HFFc6 (cell line): ENCODE measurements at places on chromosomes 4 and X.
A peak's percentile ranks its signal among the peaks of the same experiment; 100 is the strongest.

DNA sequence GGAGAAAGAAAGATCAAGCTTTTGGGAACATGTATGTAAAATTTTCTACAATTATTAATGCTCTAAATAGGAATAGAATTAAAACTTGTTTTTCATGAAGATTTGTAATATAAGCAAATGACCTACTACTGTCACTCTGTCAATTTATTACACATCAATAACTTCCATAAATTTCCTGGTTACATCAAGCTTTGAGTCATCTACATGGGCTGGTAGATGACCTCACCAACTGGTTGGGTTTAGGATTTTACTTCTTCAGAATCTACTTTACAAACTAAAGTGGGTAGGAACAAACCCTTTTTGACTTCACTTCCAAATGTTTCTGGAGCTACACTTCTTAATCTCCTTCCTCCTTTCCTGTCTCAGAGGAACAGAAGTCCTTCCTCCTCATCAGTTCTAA is 12.0 kb upstream of the LRAT start:
- no peaks in the 10 kb centered on the region for H3K4me1 ChIP-seq
- no peaks in the 10 kb centered on the region for H3K36me3 ChIP-seq
- H3K27ac ChIP-seq: no peak overlapping the region
- no peak for DNase-seq
- H3K4me3 ChIP-seq: no peak overlapping the region
- no peaks in the 10 kb centered on the region for H3K27me3 ChIP-seq

DNA sequence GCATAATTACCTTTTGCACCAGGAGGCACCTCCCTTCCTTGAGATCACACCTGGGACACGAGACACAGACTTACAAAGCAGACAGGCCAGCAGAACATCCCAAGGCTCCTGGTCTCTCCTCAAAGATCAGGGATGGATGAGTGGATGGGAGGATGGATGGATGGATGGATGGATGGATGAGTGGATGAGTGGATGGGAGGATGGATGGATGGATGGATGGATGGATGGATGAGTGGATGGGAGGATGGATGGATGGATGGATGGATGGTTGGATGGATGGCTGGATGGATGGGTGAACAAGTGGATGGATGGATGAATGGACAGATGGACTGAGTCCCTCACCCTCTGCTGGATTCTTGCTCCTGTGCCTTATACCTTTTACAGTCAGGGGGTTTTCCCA is 364.0 kb downstream of the BCOR start:
- no peak overlapping the region for H3K4me3 ChIP-seq
- peaks cover 17% of the 10 kb centered on the region for H3K4me1 ChIP-seq
- peaks cover 3% of the 10 kb centered on the region; the same call in 1 of the 2 replicates for H3K27me3 ChIP-seq
- DNase-seq: no peak
- no peak overlapping the region for H3K27ac ChIP-seq
- no peaks in the 10 kb centered on the region for H3K36me3 ChIP-seq

- H3K36me3 ChIP-seq: peaks cover 14% of the 10 kb centered on the region; the same call in 1 of the 2 replicates
- H3K27me3 ChIP-seq: no peaks in the 10 kb centered on the region; the same call in 1 of the 2 replicates
- no peak for DNase-seq
- H3K4me3 ChIP-seq: no peak overlapping the region
- H3K27ac ChIP-seq: no peak overlapping the region
- peaks cover 39% of the 10 kb centered on the region; the same call in 1 of the 2 replicates for H3K4me1 ChIP-seq
These were observed 493.8 kb upstream of the PABPC4L start for GRCh38 chr4:134695433-134695832.

DNA sequence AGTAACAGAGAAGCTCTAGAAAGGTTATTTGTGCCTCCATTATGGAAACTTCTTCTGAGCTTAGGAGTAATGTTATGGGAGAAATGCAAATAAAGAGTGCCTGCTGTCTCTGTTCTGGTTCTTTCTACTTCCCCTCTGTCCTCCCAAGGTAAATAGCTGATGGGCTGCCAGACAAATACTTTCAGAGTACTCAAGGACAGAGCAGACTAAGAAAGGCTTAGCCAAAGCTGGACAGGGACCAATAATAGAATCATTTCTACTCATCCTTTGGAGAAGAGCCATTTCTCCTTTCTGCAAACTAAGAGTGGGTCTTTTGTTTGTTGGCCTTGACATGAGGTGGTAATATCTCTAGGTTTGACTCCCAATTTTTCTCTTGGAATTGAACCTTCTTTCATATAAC is 136.1 kb downstream of the MID1IP1 start:
- H3K27me3 ChIP-seq: no peaks in the 10 kb centered on the region
- H3K4me3 ChIP-seq: no peak overlapping the region
- H3K27ac ChIP-seq: no peak overlapping the region
- no peaks in the 10 kb centered on the region for H3K36me3 ChIP-seq

DNA sequence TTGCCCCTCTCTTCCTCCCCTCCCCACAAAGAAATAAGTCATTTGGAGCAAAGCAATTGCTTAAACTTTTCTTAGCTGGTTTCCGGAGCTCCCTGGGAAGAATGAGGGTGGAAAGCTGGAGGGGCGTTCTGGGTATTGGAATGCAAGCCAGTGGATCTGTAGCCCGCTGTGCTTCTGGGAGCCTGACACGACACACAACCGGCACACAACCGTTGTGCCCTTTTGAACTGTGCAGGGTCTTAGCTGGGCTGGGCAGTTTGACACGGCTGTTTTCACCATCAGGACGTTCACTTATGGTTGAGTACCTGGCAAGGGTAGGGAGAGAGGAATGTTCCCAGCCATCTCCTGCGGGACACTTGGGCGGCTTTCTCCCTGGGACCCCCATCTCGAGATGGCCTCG is 38.3 kb downstream of the SHROOM2 start:
- no peaks in the 10 kb centered on the region for H3K36me3 ChIP-seq
- H3K27ac ChIP-seq: no peak overlapping the region
- peaks cover 19% of the 10 kb centered on the region for H3K27me3 ChIP-seq

DNA sequence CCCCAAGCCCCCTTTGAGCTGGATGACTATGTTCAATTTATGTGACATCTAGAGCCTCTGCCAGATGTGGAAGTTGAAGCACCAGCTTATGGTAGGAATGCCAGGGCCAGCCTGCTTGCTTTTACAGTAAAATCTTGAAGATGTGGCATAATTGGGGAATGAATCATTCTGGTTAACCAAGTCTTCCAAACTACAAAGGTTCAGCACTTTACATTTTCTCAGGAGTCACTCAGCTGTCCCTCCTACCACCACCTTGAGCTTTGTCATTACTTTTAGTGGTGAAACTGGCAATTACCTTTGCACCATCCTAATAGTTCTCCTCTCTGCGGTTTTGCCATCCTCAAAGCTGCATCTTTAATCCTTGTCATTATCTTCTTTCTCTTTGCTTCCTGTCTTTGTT is 172.2 kb downstream of the HS6ST2 start:
- H3K4me3 ChIP-seq: no peak overlapping the region
- no peaks in the 10 kb centered on the region for H3K4me1 ChIP-seq
- H3K27me3 ChIP-seq: no peaks in the 10 kb centered on the region
- DNase-seq: no peak

GRCh38 chrX:26613956-26614355 is 398.0 kb downstream of the MAGEB5 start:
- no peaks in the 10 kb centered on the region; the same call in 1 of the 2 replicates for H3K36me3 ChIP-seq
- no peak overlapping the region for H3K27ac ChIP-seq
- no peaks in the 10 kb centered on the region for H3K4me1 ChIP-seq

DNA sequence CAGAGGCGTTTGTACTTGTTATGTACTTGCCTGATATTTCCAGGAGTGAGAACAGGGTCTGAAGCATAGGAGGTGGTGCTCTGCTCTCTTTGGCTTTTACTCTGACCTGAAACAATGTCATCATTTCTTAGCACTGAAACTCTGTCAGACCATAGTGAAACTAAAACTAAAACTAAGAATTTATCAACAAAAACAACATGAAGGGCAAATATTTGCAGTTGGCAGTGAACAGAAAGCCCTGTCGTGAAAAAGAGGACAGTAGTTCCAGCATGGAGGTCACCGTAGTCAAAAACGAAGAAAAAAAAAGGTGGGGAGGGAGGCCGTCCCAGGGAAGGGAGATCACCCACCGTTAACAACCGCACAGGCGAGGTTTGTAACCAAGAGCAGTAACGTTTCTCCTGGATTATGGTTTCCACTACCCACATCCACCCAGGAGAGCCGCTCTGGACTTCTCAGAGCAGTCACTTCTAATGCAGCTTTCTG is 97.5 kb downstream of the ANK2 start:
- H3K4me3 ChIP-seq: peak overlapping the region; percentile 66
- no peak overlapping the region for H3K27ac ChIP-seq
- DNase-seq: no peak
- H3K4me1 ChIP-seq: peaks cover 10% of the 10 kb centered on the region

GRCh38 chr4:8378101-8378724 is 62.3 kb downstream of the ACOX3 start:
- H3K4me1 ChIP-seq: no peaks in the 10 kb centered on the region
- H3K27me3 ChIP-seq: no peaks in the 10 kb centered on the region; the same call in 1 of the 2 replicates
- H3K36me3 ChIP-seq: 0 out of 2 replicates have a peak, but pooled peaks cover 3% of the 10 kb centered on the region
- H3K4me3 ChIP-seq: no peak overlapping the region

DNA sequence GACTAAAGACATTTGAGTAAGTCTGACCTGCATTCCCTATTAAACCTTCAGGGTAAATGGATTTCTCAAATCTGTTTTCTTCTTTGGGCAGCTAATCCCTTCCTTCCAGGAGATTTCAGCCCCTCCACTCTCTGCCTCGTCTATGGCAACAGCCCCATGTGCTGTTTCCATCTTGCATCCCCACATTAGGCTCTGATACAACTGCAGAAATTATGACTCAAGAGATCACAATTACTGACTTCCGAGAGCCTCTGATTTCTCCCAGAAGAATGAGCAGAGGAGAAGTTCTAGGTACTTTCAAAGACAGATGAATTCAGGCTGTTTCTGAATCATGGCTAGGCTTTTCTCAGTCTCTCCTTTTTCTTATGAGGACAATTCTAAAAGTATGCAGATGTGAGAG is 38.7 kb downstream of the RAI2 start:
- DNase-seq: no peak
- no peak overlapping the region for H3K4me3 ChIP-seq
- H3K27ac ChIP-seq: no peak overlapping the region
- H3K36me3 ChIP-seq: no peaks in the 10 kb centered on the region
- H3K4me1 ChIP-seq: no peaks in the 10 kb centered on the region

DNA sequence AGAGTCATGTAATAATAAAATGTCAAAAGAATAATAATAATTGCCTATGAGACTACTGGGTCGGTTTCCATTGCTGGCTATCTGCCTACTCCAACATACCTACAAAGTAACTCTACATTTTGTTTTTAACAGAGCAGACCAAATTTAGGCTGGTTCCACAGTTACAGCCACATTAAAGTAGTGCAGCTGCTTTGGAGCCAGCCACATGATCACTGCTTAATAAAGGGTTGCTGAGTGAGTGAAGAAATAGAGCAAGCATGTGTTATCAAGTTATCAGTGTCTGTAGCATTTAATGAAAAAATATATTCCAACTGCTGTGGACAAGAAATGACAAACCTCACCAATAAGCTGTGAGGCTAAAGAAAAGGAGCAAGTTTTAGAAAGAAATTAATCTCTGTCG is 782.3 kb downstream of the PCDH18 start:
- H3K4me3 ChIP-seq: no peak overlapping the region
- no peak overlapping the region for H3K27ac ChIP-seq

DNA sequence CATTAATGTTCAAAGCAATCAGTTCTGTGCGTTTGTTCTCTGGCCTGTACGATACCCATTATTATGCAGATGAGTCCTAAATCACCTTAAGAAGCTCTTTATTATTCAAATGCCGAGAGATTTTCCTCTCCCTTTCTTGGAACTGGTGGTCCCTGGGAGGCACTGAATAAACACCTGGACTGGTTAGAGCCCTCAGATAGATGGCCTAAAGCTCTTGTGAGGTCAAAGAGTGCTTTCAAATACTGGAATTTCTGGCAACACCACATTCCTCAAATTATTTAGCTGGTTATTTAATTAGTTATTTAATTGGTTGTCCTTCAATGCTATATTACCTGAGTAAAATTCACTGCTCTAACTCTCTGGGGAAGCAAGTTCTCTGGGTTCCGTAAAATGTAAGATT is 3.0 kb downstream of the ARHGEF38 start:
- peaks cover 8% of the 10 kb centered on the region; the same call in 1 of the 2 replicates for H3K27me3 ChIP-seq
- H3K4me3 ChIP-seq: no peak overlapping the region
- no peak overlapping the region for H3K27ac ChIP-seq

DNA sequence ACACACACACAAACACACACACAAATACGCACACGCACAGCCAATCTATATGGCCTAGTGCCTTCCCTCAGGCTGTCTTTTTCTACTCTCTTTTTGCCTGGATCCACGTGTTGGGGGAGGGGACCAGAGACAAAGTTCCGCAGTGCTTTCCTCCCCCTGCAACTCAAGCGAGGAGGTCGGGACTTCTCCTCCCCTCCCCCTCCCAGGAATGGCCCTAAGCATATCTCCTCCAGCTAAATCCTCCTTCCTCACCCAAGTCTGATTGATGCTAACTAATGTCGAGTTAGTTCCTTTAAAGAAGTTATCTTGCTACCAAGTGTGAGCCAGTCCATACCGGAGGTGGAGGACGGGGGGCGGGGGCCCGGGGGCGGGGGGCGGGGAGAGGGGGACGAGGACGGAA is 141.2 kb upstream of the ZIC3 start:
- H3K27me3 ChIP-seq: peaks cover 13% of the 10 kb centered on the region
- no peak for DNase-seq
- H3K4me3 ChIP-seq: no peak overlapping the region
- no peaks in the 10 kb centered on the region for H3K4me1 ChIP-seq

- DNase-seq: no peak
- no peaks in the 10 kb centered on the region for H3K36me3 ChIP-seq
- no peak overlapping the region for H3K27ac ChIP-seq
- no peak overlapping the region for H3K4me3 ChIP-seq
- H3K4me1 ChIP-seq: no peaks in the 10 kb centered on the region
These were observed 76.0 kb upstream of the AP1S2 start for GRCh38 chrX:15930585-15930984.

- no peak overlapping the region for H3K27ac ChIP-seq
- H3K4me3 ChIP-seq: no peak overlapping the region
- H3K27me3 ChIP-seq: no peaks in the 10 kb centered on the region; the same call in 1 of the 2 replicates
- no peaks in the 10 kb centered on the region for H3K36me3 ChIP-seq
These were observed 11.8 kb downstream of the EDA start for GRCh38 chrX:69627744-69628143.

DNA sequence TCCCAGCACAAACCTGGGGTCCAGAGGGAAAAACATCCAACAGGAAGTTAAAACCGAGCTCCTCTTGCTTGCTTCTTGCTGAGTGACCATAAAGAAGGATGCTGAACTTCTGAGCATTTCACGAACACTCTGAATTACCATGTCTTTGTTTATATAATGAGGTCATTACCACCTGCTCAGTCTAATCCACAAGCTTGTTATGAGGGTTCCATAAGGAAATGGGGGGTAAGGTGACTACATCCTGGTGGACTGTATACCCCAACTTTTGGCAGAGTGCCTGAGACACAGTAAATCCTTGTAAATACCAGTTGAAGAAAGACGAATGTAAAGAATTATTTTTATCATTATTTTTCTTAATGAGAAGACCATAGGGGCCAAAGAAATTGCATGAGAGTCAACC is 16.8 kb downstream of the CCDC149 start:
- no peaks in the 10 kb centered on the region for H3K27me3 ChIP-seq
- H3K4me3 ChIP-seq: no peak overlapping the region
- no peak overlapping the region for H3K27ac ChIP-seq
- H3K36me3 ChIP-seq: no peaks in the 10 kb centered on the region

DNA sequence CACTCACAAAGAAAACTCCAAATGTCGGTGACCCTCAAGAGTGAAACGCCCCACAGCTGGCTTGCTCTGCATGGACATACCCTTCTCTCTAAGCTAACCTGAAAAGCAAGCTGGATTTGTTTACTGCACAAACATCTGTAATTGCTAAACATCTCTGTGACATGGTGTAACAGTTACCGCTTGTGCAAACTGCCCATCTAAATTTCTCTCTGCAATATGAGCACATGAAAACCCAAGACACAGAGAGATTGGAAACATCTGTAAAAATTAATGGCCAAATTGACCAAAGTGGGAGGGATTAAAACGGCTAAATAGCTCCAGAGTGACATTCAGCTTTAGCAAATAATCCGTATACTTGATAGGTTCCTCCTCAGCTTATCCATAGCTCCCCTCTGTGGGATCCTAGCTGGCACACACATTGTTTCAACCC is 155.0 kb upstream of the MAP3K15 start:
- no peaks in the 10 kb centered on the region for H3K36me3 ChIP-seq
- H3K4me1 ChIP-seq: peaks cover 72% of the 10 kb centered on the region
- DNase-seq: no peak
